ENCODE measurements at places on chromosomes 2 and 18.

- no peak for DNase-seq
Observed at GRCh38 chr2:223936862-223937326, 8.2 kb downstream of the WDFY1 start.

- DNase-seq = no peak
Observed at GRCh38 chr18:3411854-3412268, 38.1 kb upstream of the TGIF1 start.

DNA sequence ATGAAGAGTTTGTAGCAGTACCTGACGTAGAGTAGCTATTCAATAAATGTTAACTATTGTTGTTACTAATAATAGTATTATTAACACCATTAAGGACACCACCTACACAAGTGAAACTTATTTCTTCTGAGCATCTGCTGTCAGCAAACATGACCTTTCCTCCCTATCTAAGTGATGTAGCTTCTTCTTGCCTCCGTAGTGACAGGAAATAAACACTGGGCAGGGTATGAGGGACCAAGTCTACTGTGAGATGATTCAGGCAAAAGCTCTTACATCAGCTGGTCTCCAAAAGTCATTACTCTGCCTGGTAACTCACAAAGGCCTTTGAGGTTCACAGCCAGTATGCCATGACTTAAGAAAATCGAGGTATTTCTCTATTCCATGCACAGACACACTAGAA lies 750.5 kb downstream of the CPS1 start:
- no peak for DNase-seq

- no peak for DNase-seq
Observed at GRCh38 chr2:185456517-185456916, 282.1 kb upstream of the FSIP2 start.

DNA sequence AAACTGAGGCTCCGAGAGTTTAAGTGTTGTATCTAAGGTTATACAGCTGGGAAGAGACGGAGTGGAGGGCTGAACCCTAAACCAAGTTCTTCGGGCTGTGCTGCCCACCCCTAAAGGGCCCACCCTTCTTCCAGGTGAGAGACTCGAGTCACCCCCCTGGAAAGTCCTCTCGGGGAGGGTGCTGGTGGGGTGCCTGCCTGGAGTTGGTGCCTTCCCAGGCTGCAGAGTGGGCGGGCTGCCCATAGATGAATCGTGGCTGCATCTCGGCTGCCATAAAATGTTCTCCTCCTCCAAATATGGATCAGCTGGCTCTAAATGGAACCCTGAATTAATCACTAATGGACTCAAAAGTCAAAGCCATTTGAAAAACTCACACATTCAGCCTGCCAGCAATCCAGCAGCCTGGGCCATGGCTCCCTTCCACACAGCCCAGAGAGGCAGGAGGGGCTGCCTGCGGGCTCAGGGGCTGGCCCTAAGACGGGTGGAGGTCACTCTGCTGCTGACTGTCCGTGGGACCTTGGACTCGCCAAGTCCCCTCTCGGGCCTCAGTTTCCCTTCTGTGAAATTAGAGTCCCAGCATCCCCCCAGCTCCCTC lies 7.7 kb downstream of the CIB4 start:
- no peak for DNase-seq

- DNase-seq = no peak
Observed at GRCh38 chr18:31591628-31592027, at the start of gene TTR. TSS of gene TTR (plus strand) at chr18:31591877. CDS start at chr18:31591903, 26 bp downstream.

DNA sequence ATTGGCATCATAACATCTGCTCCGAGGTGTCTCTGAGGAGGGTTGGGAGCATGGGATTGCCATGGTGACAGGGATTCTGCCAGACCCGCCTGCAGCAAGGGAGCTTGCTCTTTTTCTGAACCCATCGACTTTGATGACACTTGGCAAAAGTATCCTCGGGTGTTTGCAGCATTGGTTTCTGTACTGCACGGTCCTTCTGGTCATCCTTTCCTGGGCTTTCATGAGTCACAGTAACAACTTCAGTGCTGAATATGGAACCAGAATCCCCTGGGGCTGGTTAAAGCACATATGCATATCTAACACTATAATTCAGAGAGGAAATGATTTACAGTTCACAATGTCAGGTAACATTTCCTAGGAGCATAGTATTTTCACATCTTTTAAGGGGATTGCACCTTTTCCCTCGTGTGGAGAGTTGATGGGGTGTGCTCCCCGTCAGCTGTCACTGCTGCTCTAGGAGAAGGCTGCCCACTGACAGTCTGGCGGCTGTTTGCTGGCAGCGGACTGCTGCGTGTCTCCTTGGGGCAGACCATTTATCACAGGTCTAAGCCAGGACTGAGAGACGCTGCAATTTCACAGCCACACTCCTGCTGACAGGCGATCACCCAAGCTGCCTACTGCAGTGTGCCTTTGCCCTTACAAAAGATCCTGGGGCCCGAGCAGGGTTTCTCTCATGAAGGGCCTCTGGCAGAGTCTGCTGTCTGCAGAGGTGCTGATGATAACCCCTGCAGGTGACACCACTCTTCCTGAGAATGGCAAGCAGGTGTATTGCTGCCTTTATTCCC lies 425.3 kb downstream of the THSD7B start:
- DNase-seq = no peak

GRCh38 chr2:54604871-54605270 lies 118.6 kb upstream of the EML6 start:
- DNase-seq = no peak

GRCh38 chr18:46013484-46014189 lies 46.5 kb upstream of the EPG5 start:
- DNase-seq = no peak

DNA sequence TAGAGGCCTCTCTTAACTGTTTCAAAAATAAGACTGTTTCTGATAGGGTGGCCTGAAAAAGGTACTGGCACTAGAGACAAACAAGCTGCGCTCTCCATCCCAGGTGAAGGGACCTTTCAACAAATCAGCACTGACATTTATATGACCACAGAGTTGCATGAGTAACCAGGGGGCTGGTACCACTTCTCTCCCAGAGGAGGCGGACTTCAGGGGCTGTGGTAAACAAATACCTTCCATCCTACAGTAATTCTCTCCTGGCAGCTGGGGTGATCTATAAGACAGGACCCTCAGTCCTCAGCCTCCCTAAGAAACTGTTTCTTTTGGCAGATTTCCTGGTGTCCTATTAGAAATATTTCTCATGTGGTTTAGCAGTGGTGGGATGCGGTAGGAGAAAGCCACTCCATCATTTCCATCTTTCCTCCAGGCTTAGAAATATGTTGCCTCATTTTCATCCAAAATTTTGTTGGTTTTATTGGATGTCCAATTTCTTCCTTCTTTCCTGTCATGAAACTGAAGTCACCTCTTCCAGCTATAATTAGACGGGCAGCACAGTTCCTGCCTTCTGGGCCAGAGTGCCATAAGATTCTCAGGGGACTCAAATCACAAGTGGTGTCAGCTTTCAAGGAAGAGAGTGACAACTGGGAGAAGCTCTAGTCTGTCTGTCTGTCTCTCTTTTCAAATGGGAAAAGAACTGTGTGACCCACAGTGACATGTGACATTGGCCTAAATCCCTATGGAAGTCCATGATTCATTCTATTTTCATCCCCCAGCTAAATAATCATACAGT lies 96.4 kb downstream of the CYRIA start:
- no peak for DNase-seq

DNA sequence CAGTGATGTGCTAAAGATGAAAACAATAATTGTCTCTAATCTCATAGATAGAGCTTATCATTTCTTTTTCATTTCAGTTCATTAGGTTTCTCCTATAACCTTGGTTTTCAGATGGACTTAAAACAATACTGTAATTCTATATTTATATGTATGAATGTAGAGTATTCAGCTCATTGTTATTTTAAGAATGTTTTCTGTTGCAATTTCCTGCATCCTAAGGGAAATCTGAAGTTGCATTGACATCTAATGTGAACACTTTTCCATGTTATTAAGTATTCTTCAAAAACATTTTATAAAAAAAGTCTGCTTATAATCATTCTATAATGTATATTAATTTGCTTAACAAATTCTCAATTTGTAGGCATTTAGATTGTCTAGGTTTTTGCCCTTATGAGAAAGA lies 288.9 kb downstream of the XIRP2 start:
- DNase-seq = no peak

DNA sequence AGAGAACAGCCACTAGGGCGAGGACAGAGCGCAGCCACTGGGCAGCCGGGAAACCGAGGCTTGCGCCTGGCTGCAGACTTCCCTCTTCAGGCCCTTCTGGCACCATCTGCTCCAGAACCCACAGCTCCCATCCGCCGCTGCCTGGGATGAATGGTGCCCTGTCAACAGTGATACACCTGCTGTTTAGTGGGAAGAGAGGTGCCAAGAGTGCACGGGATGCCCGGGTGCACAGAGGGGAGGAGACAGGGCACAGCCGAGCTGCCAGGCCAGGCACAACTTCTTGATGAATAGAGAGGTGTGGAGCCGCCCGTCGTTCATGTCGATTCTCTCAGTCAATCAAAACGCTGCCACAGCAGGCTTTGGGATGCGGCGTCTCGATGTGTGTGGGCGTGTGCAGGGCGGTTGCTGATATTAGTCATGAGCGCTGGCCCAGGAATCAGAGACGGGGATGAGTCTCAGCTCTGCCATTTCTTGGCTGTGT lies 39.5 kb downstream of the RRM2 start:
- DNase-seq = peak; percentile 77

DNA sequence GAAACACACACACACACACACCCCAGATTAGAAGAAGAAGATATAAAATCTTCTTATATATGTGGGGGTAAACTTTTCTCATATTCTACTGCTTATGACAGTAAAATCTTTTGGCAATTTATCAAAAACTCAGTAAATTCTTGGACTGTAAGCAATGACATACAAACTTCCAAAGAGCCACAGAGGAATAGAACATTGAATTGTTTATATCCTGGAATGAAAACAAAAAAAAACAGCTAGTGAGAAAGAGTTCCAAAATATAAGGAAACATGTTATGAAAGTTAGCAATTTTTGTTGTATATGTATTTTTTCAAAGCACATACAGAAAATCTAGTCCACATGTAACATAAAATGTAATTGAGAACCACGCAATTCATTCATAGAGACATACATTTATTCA lies 764.9 kb downstream of the DSC3 start:
- DNase-seq = no peak

DNA sequence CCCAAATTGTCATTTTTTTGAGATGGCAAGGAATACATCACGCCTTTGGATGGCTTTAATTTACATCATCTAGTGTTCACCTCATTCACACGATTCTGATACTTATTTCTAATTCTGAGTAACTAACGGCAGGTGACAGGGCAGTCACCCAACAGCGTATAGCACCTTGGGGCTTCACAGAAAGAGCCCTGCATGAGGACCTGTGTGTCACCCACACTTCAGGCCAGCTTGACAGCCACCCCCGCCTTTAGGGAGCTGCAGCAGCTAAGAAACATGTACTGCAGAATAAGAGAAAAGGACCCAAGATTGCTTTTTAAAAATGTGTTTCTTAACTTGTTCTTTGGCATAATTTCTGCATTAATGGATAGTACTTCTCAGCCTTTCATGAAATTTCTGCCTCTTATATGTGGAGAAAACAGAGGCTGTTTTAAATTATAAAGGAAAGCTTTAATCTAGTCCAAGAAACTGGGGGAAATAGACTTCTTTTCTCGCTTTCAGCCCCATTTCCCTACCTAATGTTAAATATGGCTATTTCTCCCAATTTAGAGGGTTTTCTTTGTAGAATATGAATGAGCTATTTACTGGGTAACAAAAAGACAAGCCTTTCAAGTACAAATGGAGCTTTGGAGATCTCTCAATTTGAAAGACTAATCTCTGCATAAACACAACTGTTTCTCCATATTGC lies 245.1 kb downstream of the LDLRAD4 start:
- no peak for DNase-seq
